BJ (cell line): ENCODE measurements at places on chromosomes 5 and 9. TPM values are rescaled to one million over a fixed set of nuclear protein-coding genes. Genes with fewer than 3 reads are reported as not detected.

DNA sequence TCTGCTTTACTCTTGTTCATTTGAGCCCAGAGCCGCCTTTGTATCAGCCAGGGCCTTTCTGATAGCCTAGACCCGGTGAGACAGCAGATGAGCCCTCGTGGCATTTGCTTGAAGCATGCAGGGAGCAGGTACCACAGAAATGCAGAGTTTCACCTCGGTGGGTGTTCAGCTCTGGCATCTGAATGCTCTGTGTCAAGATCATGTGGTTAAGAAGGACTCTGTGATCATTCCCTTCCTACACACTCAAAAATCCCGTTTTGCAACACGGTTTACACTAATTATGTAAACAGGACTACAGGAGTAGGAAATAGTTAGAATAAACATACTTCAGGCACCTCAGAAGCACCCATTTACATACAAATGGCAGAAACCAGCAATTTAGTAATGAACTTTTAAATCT is 67.2 kb downstream of the MVB12B start:
- no peak for DNase-seq

- DNase-seq: peak; percentile 31
These were observed 156.0 kb upstream of the CDKN2B start for GRCh38 chr9:22165144-22165543.

DNA sequence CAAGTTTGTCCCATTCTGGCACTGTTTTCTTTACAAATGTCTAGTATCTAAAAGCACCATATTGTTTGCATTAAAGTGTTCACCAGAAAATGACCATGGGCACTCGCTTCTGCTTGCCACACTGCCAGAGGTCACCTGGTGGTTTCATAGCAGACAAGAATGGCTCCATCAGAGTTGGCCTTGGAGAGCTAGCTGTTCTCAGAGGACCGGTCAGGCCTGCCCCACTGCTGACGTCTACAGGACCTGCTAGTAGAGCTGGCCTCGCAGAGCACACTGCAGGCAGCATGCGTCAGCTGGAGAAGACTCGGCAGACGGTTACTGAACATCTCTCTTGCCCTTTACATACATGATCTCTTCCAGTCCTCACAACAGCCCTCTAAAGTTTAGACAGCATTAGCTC is 8.7 kb upstream of the TLX3 start:
- no peak for DNase-seq

DNA sequence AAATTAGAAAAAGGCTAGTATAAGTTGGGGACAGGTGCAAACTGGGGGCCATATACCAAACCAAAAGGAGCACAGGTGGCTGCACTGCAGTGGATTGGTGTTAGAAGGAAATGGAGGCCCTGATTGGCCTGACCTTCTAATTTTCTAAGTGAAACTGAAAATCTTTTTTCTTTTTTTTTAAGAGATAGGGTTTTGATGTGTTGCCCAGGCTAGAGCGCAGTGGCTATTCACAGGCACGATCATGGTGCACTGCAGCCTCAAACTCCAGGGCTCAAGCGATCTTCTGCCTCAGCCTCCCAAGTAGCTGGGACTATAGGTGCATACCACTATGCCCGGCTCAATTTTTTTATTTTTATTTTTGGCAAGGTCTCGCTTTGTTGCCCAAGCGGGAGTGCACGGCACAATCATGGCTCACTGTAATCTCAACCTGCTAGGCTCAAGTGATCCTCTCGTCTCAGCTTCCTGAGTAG is 9.8 kb upstream of the CCDC69 start:
- no peak for DNase-seq

- no peak for DNase-seq
These were observed 200.9 kb downstream of the SLIT3 start for GRCh38 chr5:169099801-169100734.

DNA sequence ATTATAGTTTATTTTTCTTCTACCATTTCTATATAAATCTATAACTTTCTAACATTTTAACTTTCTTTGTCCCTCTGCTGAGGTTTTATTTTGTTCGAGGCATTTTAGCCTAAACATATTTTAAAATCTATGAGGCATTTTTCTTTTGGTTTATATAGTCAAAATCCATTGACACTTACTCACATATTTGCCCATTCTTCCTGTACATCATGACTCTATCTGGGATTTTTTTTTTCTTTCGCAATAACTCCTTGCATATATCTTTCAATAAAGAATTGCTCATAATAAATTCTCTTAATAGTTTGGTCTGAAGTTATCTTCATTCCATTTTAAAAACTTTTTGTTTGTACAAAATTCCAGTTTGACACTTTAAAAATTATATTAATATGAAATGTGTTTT is 632.3 kb downstream of the TLE4 start:
- DNase-seq: no peak

DNA sequence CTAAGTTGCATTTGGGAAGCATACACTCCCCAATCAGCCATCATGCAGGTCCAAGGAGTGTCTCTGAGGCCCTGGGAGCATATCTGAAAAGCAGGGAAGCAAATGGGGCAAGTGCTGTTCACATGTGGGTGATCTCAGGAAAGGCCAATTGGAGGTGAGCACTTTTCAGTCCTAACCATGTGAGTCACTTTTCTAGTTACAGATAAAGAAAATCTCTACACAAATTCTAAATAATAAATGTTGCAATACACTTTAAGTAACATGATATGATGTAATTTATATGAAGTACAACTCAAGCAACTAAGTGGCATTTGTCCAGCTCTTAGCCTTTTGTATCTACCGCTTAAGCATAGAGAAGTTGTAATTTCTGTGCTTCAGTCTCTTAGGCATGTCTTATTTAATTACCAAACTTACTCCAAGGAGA is 18.4 kb downstream of the ADAMTS16 start:
- DNase-seq: no peak

- DNase-seq: peak; percentile 23
These were observed 53.7 kb downstream of the PLAC8L1 start for GRCh38 chr5:146051678-146052077.

DNA sequence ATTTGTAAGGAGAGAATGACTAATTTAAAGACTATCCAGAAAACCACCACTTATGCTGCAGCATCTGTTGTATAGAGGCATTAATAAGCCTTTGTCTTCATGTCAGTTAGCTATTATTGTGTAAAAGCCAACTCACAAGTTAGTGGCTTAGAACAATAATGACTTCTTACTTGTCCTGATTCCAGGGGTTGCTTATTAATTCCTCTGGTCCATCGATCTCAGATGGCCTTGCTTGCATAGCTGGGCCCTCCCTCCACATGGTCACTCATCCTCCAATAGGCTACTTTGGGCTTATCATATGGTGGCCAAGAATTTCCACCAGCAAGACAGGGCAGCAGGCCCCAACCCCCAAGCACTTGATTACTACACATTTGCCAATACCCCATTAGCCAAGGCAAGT is 44.5 kb upstream of the STK32A start:
- DNase-seq: no peak

DNA sequence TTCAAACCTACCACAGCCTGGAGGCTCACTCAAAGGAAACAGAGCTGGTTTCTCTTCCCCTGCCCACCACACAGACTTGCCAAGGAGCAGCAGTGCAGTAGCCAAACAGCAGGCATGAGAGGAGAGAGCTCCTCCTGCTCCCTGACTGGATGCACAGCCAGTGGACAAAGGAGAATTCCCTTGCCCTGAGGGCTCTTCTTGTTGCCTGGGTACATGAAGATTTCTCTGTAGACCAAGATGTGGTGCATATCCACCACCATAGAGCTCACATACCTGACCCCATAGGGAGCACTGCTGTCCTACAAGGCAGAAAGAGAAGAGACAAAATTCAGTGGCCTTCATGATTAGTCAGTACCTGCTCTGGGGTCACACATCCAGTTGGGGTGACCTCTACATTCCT is 56.3 kb upstream of the SPATA31E1 start:
- no peak for DNase-seq

DNA sequence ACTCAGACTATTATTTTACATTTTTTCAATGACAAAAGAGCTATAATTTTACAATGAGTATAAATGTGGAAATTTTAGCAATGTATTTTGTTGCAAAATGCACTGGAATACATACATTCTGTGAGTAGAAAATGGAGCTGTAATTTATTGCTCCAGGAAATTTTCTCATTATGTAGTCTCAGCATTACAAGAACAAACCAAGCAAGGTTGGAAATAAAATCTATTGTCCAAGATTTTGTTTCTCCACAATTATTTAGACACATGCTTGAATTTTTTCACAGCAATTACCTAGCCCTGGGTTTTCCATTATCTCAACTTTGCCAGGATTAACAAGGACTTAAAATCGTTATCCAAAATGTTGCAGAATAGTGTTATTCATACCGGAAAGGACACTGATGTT is 820.1 kb downstream of the CDH12 start:
- no peak for DNase-seq

DNA sequence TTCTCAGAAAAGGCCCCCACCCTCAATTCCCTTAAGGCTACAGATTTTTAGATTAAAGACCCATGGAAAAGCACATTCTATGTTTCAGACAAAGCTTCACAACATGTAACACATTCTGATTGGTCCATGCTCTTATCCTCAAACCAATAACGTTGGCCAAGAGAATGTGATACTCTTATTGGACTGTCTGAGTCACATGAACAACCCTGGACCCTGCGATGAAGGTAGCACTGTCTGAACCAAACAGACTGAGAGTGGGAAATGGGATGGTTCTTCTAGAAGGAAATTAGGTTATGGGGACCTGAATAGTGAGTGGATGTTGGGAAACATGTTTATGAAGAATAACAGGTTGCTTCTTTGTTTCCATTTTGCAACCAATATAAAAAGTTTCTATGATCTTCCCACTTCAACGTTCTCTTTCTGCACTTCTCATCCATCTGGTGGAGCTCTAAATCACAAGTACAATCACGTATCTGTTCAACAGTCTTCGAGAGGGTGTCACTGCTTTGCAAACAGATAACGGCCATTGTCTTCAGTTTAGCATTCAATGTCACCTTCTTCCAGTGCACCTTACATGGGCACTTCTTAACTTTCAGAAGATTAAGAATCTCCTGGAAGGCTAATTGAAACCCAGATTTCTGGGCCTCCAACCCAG is 81.6 kb downstream of the PTCH1 start:
- no peak for DNase-seq

- no peak for DNase-seq
These were observed at the start of gene ADAMTS19 for GRCh38 chr5:129459777-129460671. Gene ADAMTS19 (plus strand): TSS chr5:129460298. CDS start chr5:129460392, 94 bp downstream.

- DNase-seq: no peak
These were observed 11.1 kb downstream of the TRIM14 start for GRCh38 chr9:98107926-98108325.

DNA sequence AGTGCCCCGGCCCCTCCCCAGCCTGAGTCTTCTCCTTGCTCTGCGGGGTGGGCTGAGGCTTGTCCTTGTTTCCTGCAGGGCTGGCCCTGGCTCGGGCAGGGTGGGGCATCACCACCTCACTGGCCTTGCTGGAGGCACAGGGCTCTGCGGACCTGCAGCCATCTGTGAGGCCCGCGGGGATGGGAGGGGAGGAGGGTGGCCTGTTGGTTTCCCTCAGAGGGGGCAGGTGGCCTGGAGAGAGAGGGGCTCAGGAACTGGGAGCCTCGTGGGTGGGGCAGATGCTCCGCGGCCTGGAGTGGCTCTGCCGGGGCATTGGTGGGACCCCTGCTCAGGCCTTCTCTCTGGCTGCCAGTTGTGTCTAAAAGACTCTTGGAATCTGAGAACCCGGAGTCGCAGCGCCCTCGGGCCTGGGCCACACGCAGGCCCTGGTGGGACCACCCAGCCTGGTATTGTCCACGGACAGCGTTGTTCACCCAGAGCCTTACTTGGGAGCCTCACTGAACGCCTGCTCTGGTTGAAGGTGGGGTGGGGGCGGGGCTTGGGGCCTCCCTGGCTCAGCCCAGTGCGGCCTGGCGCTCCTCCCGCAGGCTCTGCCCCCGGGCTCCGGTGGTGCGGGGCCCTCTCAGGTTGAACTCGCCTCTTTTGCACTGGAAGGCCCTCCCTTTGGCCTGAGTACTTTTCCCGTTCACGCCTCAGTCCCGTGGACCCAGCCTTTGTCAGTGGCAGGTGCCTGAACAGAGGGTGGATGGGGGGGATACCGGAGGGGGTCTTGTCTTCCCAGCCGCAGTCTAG is 111.3 kb downstream of the RXRA start:
- no peak for DNase-seq

DNA sequence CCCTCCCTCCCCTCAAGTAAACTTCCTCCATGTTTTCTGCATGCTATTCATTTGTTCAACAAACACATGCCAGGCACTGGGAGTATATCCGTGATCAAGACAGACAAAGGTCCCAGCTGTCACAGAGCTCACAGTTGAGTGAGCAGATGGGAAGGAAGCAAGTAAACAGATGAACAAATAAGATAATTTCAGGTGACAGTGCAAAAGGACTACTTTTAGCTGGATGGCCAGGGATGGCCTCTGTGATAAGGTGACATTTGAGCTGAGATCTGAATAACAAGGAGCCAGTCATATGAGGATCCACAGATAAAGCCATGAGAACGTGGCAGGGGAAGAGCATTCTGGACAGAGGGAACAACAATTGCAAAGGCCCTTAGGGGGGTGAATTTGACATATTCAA is 121.7 kb upstream of the RAD23B start:
- no peak for DNase-seq

DNA sequence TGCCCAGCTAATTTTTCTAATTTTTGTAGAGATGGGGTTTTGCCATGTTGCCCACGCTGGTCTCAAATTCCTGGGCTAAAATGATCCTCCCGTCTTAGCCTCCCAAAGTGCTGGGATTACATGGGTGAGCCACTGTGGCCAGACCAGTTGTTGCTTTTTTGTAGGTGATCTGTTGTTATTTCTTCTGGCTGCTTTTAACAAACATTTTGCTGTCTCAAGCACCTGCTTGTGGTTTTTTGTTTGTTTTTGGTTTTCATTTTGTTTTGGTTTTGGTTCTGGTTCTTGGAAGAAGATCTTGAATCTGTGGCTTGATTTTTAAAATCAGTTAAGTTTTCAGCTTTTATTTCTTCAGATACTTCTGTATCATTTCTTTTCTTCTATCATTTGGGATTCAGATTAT is 21.1 kb downstream of the ERCC6L2 start:
- DNase-seq: no peak

GRCh38 chr9:122234022-122234748 is 5.4 kb upstream of the LHX6 start:
- DNase-seq: no peak

The TMEM161B gene
- polyA plus RNA-seq: 6.6 and 10.2 TPM in 2 replicates

The GBA2 gene
- polyA plus RNA-seq: 30.3 and 44.1 TPM in 2 replicates

The C5 gene
- 1.4 and 2.7 TPM in 2 replicates for polyA plus RNA-seq

The TEX48 gene
- not detected in 2 replicates for polyA plus RNA-seq

The F12 gene
- polyA plus RNA-seq: 0.67 and 0.69 TPM in 2 replicates

The TAF1L gene
- 0.01 TPM in 1 of 2 replicates, not detected in the other for polyA plus RNA-seq
